Stimulated activated CD4-positive, alpha-beta T cell treated with anti-CD3 and anti-CD28 coated beads, Interleukin-15, amount 100 ng/mL, for 1 hour (primary cell): ENCODE measurements at places on chromosomes 1 and 21.

DNA sequence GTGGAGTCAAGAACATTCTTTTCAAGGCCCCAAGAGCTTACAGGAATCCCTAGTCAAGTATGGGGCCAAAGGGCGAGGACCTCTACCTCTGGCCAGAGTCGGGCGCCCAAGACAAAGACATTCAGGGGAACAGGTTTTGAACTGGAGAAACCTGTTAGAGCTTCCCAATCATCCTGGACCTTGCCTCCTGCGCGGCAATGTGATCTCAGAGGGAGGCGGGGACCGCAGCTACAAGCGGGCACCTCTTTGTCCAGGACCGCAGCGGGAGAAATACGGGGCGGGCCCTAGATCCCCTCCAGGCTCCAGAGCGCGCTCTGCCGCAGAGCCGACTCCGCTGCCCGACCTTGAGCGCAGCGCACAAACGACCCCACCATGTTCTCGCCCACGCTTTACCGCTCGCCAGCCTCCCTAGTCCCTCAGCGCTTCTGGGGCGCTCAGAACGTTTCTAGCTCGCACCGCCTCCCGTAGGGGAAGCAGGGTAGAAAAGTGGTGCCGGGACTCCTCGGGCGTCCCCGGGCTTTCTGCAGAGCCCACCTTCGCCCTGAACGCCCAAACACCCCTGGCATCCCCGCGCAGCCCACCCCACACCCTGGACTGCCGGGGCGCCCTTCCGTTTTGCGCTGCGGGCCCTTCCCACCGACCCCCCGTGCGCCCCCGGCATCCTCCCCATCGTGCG lies 28.1 kb downstream of the RABIF start:
- no peak for DNase-seq

DNA sequence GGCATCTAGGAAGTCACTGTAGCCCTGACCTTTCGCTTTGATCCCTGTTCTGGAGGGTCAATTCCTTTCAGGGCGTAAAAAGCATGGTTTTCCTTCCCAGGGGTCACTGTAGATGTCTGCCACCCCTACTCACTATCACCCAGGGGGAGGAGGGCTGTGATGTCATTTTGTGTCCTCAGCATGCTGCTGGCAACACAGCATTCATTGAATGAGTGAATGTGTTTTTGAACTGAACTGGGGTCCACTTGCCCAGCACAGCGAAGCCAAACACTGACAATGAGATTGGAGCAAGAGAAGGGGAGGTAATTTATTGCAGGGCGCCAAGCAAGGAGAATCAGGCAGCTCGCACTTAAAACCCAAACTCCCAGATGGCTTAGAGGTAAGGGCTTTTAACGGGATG lies 78.2 kb upstream of the PGBD5 start:
- DNase-seq, result no peak

GRCh38 chr1:116785006-116785405 lies 30.8 kb downstream of the CD2 start:
- DNase-seq, result no peak

GRCh38 chr1:108685529-108685928 lies 6.6 kb upstream of the PRPF38B start:
- no peak for DNase-seq

GRCh38 chr1:44645476-44646244 lies 28.6 kb downstream of the TMEM53 start:
- DNase-seq, result no peak

DNA sequence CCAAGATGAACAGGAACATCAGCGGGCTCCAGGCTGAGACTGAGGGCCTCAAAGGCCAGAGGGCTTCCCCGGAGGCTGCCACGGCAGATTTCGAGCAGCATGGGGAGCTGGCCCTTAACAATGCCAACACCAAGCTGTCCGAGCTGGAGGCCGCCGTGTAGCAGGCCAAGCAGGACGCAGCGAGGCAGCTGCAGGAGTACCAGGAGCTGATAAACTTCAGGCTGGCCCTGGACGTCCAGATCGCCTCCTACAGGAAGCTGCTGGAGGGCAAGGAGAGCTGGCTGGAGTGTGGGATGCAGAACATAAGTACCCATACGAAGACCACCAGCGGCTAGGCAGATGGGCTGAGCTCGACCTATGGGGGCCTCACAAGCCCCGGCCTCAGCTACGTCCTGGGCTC lies 823.4 kb upstream of the NEGR1 start:
- DNase-seq, result no peak

DNA sequence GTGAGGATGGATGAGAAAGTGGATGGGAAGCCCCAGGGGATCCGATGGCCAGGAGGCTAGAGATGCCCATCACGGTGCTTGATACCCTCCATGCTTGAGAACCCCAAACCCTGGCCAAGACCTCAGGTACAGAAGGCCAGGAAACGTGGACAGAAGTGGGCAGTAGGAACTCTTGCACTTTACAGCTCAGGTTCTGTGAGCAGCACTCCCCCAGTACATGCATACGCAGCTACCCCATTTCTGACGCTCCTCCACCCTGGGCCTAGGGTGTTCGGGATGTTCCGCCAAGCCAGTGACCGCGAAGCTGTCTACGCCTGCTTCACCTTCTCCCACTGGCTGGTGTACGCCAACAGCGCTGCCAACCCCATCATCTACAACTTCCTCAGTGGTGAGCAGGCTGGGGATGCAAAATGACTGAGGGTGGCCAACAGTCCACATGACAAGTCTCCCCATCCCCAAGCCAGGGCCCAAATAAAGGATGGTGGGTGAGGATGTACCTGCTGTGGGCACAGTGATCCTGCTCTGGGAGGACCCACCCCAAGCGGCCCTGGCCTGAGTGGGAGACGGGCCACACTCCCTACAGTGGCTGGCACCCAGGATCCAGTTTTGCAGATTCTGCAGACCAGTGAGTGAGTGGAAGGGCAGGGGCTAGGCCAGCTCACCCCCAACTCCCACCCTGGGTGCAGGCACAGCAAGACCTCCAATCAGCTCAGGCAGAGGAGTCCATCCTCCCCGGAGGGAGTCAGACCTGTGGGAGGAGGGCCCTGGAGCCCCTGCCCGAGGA lies 7.4 kb downstream of the HCRTR1 start:
- no peak for DNase-seq

GRCh38 chr1:209213989-209214388 lies 369.5 kb upstream of the CAMK1G start:
- DNase-seq, result no peak

- no peak for DNase-seq
These were observed 42.4 kb downstream of the SKI start for GRCh38 chr1:2270260-2271100.

DNA sequence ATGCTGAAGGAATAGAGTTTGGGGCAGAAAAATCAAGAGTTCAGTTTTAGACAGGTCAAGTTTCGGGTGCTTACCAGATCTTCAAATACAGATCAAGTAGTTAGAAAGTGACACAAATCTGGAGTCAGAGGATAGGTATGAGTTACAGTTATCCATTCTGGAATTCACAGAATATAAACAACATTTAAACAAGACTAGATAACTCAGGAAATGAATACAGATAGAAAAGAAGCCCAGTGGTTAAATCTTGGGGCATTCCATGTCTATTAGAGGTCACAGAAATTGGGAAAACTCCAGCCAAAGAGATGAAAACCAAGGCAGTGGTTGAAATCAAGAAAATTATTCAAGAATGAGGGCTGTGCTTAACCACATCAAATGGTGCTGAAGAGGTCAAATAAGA lies 187.0 kb upstream of the HP1BP3 start:
- no peak for DNase-seq

DNA sequence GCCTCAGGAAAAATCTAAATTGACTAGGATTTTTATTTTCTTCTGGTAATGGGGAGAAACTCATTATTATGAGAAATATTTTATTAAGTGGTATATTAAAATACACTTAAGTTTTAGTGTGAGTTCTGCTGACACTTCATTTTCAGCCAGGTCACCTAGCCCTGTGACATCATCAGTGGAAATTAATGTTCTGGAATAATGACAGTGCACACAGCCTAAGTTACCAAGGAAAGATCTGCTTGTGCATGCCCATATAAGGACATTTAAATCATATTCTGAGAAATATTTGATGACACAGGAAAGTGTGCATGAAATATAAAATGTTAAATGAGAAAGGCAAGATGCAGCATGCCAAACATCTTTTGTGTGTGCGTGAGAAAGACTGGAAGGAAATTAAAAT lies 102.0 kb downstream of the KIF14 start:
- DNase-seq, result no peak

GRCh38 chr21:25638660-25639550 lies at the start of gene JAM2:
Gene JAM2, plus strand, starts transcription at chr21:25639258. Its CDS starts 564 bp downstream, at chr21:25639822.
- peak; percentile 26 for DNase-seq

GRCh38 chr1:143611159-143611558 lies 360.6 kb downstream of the FAM72C start:
- DNase-seq, result no peak

- DNase-seq, result no peak
These were observed 106.7 kb downstream of the FAF1 start for GRCh38 chr1:50853325-50853724.

DNA sequence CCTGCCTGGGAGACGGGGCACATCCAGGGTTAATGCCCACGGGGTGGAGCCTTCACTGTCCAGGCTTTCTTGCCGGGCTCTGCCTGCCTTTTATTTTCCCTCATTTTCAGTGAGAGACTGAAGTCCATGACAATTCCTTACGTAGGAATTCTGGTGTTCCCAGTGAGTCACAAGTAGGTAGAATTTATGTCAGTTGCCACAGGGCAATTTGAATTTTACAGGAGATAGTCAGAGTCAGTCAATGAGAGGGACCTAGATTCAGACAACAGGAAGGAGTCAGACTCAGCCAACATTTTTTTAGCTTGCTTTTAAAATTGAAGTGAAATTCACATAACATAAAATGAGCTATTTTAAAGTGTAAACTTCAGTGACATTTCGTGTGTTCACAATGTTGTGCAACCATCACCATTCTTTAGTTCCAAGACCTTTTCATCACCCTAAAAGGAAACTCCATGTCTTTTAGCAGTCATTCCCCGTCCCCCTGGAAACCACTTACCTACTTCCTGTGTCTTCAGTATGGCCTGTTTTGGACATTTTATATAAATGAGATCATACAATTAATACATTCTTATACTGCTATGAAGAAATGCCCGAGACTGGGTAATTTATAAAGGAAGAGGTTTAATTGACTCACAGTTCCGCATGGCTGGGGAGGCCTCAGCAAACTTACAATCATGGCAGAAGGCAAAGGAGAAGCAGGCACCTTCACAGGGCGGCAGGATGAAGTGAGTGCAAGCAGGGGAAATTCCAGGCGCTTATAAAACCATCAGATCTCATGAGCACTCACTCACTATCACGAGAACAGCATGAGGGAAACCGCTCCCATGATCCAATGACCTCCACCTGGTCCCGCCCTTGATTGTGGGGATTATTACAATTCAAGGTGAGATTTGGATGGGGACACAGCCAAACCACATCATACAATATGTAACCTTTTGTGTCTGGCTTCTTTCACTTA lies 14.6 kb downstream of the AJAP1 start:
- DNase-seq, result no peak

- no peak for DNase-seq
These were observed 39.5 kb downstream of the TBX19 start for GRCh38 chr1:168320149-168320548.

DNA sequence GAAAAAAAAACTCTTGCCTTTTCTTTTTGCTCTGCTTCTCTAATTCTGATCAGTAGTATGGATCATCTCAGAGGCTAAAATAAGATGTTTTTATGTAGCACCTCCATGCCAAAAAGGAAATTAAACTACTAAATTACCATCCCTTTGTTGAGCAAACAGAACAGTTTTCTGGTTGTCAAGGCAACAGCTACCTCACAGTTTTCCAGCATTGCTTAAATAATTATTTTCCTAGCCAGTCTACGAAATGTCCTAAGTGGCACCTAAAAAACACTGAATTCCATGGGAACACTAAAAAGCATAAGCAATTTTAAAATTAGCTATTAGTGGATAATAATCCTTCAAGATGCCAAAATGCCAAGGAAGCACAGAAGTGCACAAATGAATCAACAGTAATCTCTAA lies 61.7 kb downstream of the ARID4B start:
- DNase-seq, result no peak

DNA sequence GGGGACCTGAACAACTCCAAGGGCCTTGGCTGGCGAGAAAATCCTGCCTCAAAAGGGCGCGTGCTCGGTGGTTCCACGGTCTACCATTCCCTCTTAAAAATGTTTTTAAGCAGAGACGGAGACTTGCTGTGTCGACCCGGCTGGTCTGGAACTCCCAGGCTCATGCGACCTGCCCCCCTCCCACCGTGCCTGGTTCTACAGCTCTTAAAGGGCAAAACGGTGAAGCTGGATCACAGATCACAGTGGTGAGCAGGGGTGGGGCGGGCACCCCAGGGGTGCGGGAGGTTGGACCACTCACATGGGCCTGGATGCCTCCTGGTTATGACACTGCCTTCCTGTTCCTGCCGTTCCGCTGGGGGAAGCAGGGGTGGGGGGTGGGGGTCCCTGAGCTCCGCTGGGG lies 4.2 kb upstream of the C1orf159 start:
- DNase-seq, result no peak

- DNase-seq, result no peak
These were observed 65.3 kb upstream of the MAN1A2 start for GRCh38 chr1:117301901-117302300.

DNA sequence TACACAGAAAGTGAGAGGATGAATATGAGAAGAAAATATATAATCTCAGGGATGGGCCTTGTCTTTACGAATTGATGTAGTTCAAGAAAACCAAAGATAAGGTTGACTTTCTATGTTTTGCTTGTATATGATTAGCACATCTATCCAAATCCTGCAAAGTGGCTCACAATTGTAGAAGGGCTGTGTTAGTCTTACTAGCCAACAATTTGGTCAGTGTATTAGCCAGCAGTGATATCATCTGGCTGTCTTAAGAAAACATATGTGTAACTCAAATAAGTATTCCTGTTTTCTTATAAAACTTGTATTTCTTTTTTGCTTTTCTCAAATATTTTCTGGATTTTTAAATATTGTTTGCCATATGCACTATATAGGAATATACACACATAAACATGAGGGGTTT lies 5.5 kb downstream of the SDCCAG8 start:
- DNase-seq, result no peak

GRCh38 chr1:11736746-11737639 lies 1.1 kb downstream of the AGTRAP start:
- no peak for DNase-seq

DNA sequence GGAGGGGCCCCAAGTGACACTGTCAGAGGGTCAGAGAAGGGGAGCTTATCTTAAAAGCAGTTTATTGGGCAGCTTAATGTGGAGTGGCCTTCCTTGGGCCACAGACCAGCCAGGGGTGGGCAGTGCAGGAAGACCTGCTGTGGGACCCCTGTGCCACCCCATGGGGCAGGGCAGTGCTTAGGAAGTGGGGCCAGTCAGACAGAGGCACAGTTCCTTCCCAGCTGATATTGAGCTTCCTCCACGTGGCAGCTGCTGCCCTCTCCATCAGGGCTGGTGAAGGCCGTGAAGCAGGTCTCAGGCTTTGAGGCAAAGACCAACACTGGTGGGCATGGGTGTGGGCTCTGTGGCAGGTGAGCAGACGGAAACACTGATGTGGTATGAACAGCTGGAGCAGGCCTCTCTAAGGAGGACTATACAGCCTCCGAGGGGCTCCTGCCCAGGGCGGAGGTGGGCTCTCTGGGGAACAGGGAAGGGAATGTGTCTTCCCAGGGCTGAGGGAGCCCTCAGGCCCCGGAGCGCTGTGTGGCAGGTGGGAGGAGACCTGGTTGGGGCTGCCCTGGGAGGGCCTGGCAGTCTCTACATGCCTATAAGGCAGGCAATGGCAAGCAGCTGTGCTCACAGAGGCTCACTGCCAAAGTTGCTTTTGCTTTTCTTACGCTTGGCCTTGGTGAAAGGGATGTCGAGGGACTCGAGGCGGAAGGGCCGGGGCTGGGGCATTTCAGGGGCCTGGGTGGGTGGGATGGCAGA lies 3.0 kb upstream of the DDOST start:
- DNase-seq, result no peak

- peak; percentile 50 for DNase-seq
These were observed 11.6 kb upstream of the S100A7A start for GRCh38 chr1:153404768-153405167.

GRCh38 chr1:184882957-184883815 lies 91.1 kb downstream of the NIBAN1 start:
- DNase-seq, result no peak
